ENCODE measurements at places on chromosomes 3 and 15.

DNA sequence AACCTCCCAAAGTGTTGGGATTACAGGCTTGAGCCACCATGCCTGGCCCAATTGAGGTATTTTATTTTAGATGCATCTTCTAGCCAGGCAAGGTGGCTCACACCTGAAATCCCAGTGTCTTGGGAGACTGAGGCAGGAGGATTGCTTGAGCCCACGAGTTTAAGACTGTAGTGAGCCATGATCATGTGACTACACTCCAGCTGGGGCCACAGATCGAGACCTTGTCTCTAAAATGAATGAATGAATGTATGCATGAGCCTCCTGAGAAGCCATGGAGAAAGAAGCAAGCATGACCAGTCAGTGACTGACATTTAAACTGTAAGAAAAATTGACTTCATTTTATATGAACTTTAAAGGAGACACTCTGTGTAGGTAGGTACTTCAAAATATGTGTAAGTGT lies 105.7 kb downstream of the ZNF609 start:
- no peak for DNase-seq

- no peak for DNase-seq
These were observed 120.9 kb downstream of the ZMAT3 start for GRCh38 chr3:178950676-178951075.

GRCh38 chr3:40502034-40502433 lies 3.8 kb upstream of the ZNF620 start:
- DNase-seq = no peak

DNA sequence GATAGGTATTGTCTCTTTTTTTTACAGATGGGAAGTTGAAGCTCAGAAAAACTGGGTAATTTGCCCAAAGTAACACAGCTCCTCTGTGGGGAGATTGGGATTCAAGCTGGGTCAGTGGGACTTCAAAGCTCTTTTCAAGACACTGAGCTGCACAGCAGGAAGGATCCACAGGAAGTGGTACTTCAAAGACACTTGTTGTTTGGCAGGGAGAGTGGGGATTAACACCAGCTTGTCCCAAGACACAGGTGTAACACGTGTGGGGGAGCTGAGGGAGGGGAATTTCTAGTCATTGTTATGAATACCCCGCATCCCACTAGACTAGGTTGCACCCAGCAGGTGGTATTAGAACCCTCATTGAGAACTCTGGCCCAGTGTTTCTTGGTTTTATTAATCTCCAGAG lies 116.0 kb downstream of the FOXB1 start:
- no peak for DNase-seq

Data from left ventricle myocardium superior (tissue), 1 donor.